ENCODE measurements at places on chromosomes 7 and 10. TPM values are rescaled to one million over a fixed set of nuclear protein-coding genes. Genes with fewer than 3 reads are reported as not detected.

- no peak overlapping the region for H3K4me3 ChIP-seq
- H3K36me3 ChIP-seq = no peaks in the 10 kb centered on the region
- H3K27me3 ChIP-seq = no peaks in the 10 kb centered on the region
- DNase-seq = no peak
- no peaks in the 10 kb centered on the region for H3K4me1 ChIP-seq
- peak overlapping the region; percentile 7 for H3K27ac ChIP-seq
These were observed 20.8 kb upstream of the OPTN start for GRCh38 chr10:13078912-13079775.

Gene ZCCHC24
- 25.0 TPM for total RNA-seq

- no peaks in the 10 kb centered on the region for H3K27me3 ChIP-seq
- peak overlapping the region; percentile 85 for H3K27ac ChIP-seq
- H3K4me3 ChIP-seq = no peak overlapping the region
- no peaks in the 10 kb centered on the region for H3K36me3 ChIP-seq
- H3K4me1 ChIP-seq = peaks cover 71% of the 10 kb centered on the region
These were observed 38.5 kb downstream of the MTURN start for GRCh38 chr7:30173058-30173897.

DNA sequence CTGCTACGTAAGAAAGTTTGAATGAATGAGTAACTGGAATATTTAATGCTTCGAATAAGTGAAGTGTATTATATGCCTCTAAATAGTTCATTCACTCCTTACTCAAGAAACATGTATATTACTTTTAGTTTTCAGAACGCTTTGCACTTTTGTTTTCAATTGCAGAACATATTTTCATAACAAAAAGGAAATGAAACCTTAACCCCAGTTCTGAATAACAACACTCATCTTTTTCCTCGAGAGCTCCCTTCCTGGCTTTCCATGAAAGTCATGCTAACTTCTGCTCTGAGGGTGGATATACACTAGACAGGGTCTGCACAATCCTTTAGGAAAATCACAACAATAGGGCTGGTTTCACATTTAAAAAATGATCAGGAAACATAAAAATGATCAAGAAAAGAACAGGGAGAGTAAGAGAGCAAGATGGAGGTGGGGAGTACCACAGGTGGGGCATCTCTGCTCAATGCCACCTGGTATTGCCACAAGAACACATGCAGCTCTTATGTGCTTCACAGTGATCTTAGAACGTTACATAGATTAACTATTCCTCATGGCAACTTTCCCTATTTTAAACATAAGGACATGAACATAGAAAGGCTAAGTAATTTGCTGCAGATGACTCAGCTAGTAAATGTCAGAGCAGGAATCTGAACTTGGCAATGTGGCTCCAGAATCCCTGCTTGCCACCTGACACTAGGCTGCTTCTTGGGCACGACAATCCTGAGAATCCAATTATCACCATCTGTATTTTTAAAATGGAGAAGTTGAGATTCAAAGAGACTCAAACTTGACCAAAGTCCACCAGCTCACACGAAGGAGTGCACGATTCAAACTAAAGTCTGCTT lies 219.5 kb upstream of the AOAH start:
- H3K36me3 ChIP-seq = no peaks in the 10 kb centered on the region
- no peaks in the 10 kb centered on the region for H3K27me3 ChIP-seq
- no peak overlapping the region for H3K4me3 ChIP-seq
- peak overlapping the region; percentile 86 for H3K27ac ChIP-seq
- peaks cover 27% of the 10 kb centered on the region for H3K4me1 ChIP-seq
- DNase-seq = peak; percentile 39

Gene PLEKHS1
- 0.04 TPM for total RNA-seq
